ENCODE measurements at places on chromosomes 16 and 17.

DNA sequence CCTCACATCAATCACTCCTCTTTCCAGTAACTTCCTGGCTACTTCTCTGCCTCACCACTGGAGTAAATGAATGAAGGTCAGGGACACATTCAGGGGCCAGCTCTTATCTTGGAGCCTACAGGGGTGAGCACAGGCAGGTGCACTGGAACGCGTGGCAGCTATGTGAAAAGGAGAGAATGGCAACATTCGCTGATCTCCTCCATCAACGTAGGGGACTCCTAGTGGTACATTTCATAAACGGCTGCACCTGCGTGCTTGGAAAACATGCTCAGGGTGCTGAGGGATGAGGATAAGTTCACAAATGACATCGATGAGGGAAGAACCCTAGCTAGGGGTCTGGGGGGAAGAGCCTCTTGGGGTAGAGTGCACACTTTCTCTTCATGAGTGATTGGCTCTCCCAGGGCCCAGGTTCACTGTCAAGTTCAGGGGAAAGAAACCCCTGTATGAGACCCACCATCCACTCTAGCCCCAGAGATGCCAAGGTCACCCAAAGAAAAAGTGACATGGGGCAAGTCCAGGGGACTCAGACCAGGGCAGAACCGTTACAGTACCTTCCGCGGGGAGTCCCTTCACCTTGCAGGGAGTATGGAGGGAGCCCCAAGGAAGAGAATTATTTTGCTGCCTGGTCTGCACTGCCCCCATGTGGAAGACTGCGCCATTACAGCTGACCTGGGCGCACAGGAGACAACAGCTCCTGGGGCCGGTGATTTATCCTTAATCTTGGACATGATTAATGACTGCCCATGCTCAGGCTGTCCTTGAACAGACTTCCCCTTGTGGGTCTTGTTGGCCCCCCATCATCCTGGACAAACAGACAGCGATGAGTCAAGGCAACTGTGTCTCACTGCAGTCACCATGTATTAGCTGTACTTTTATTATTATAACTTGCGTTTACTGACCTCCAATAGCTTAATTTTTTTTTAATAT, 30.1 kb downstream of the VAC14 start:
- DNase-seq = peak; percentile 24

DNA sequence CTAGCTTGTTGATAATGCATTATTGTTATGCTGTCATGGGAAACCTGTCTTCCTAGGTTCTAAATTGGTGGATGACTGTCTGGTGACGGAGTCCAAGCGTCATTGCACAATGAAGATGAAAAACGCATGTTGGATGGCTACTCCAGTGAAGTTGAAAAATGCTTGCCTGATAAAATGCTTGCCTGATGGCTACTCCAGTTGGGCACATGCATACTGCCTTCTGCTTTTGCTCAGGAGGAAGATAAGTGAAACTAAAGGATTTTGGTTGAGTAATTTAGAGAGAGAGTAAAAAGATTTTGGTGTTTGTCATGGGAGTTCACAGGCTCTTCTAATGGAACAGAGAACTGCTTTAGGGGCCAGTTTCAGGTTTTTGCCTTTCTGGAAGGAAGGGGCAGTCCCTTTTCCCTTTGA, 118.6 kb downstream of the PRKCA start:
- no peak for DNase-seq

DNA sequence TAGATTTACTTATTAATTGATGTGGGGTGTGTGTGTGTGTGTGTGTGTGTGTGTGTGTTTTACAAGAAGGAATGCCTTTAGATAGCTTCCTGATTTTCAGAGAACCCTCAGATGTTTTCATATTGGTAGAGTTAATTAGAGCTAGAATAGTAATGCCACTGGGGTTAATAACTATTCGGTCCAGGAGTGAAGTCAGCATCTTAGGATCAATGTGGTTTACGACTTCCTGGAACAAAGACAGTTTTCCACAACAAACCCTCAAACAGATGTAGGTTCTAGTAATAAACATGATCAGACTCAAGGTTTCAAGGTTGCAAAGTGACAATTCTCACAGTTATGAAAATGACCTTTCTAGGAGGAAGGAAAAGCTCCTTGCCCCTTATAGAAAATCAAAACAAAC, 12.2 kb upstream of the SLC52A1 start:
- DNase-seq = no peak

GRCh38 chr17:28547623-28548416, 4.6 kb downstream of the UNC119 start:
- no peak for DNase-seq

DNA sequence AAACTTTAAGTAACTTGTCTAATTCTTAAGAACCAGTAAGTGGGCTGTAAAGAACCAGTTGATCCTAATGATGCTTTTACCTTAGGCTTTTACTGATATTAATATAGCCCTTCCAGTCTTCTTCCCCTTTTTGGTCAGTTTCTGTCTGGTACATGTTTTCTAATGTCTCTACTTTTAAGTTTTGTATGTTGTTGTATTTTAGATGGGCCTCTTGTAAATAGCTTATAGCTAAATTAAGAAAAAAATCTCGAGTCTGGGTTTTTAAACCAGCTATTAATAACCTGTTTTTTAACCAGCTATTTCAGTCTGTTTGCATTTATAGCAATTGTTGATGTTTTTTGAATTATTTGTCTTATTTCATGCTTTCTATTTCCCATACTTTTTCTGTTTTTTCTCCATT, 79.0 kb downstream of the PITPNC1 start:
- no peak for DNase-seq

DNA sequence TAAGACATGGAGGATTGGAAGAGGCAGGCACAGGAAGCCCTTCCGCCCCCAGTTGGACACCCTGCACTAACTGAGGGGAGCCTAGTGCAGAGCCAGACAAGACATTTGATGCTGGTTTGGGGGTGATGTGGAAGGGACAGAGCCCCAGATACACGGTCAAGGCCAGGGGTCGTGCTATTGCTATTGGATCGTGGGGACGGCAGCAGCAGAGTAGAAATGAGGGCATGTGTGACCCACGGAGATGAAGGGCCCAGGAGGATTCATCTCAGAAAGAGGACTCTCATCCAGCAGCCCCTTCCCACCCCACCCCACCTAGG, 2.0 kb upstream of the VAMP2 start:
- no peak for DNase-seq

DNA sequence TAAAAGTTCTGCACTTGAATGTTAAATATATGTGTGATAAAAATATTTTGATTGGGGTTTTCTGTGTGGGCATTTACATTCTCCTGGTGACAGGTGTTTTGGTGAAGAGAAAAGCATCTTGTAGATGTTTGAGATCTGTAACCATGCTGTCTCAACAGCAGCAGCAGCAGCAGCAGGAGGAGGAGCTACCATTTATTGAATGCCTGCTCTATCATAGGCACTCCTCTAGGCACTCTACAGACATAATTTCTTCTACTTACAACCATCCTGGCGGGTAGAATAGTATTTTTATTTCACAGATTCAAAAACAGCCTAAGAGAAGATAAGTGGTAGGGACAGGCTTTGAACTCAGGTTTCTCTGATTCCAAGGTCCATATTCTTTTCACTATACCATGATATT, 159.7 kb upstream of the TBX2 start:
- no peak for DNase-seq

DNA sequence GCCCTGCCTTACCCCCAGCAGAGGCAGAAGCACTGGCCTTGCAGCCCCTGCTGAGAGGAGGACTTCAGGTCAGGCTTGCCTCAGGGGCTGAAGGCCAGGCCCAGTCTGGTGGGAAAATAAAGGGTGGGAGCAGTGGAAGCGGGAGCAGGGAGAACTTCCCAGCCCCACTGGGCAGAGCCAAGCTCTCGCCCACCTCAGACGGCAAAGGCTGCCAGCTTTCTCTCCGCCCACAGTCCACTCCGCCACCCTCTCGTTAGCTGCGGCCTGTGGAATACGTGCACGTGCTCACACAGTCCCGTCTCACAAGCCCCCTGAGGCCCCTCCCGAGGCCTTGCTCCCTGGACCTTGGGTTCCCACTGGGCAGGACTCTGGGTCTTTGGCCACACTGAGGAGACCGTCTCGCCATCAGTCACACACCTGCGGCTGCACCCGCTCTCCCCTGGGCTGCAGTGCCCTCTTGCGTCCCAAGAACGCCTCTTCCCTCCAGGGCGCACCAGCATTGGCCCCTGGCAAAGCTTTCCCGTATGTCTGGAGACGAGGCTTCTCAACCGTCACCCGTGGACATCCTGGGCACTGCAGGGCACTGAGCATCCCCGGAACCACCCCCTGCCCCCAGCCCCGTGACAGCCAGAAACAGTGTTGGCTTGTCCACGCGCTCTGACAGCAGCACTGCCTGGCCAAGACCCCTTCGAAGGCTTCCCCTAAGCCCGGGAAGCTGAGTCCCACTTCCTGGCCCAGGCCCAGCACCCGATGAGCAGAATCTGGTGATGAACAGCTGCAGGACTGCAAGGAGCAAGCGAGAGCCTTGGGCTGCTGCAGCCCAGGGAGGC, 8.3 kb downstream of the MRPL28 start:
- DNase-seq = peak; percentile 14

DNA sequence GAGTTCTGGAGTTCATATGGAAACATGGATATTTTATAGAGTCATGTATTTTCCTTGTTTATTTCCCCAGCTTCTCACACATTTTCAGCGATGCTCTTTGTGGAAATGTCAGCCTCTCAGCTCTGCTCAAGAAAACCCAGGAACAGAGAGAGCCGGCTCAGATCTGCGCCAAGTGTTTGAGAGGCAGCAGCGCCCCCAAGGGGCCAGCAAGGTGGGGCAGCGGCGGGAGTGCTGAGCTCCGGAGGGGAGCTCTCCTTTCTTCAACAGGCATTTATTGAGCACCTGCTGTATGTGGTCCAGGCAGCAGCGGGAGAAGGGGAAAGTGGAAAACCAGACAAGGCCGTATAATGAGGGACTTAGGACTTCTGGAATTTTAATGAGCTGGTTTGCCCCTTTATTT, 421.1 kb upstream of the C16orf82 start:
- no peak for DNase-seq

DNA sequence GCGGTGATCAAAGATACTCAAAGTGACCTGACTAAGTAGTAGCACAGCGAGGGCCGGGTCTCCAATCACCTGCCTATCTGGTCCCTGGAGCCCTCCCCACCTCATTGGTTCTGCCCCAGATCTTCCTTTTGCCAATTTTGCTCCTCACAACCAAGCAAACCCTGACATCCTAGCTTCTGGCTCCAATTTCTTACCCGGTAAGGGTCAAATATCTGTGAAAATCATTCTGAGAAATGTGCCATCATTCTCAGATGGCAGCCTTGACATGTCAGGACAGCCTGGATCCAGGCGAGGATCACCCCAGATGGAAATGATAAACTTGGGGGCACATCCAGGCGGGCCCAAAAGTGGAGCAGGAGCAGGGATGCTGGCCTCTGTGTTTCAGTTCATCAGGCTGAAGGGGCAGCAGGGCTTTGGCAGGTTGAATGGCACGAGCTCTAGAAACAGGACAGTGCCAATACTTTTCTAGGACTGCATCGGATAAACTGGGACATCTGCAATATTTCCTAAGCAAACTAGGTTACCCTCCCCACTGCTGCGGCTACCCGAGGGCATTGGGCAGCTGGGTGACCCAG, 83.9 kb downstream of the SHISA6 start:
- no peak for DNase-seq

DNA sequence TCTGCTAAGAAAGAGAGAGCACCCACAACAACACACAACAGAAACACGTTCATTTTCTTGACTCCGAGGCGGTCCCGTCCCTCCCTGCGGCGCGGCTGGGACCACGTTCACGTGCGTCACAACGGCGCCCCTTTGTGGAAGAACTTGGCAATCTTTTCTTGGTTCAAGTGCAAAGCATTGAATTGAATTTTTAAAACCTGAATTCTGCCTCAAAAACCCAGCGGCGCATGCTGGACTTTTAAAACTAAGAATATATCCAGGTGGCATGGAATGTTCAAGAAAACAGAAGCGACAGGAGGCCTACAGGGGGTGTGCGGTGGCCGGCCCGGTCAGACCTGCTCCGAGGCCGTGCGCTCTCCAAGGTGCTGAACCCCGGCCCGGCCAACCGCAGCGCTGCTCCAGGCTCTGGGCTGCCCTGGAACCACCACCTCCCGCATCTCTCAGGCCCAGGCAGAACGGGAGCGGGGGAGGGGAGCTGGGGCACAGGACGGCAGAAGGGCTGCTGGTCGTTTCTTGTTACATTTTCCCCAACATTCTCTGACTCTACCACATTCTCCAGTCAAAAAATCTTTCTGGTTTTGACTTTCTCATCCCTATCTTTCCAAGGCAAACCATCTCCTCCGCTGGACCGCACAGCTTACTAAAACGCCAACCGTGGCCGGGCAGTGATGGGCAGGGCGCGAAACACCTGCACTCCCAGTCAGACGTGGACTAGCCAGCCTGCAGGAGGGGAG, 3.4 kb upstream of the HEXD start:
- DNase-seq = no peak

DNA sequence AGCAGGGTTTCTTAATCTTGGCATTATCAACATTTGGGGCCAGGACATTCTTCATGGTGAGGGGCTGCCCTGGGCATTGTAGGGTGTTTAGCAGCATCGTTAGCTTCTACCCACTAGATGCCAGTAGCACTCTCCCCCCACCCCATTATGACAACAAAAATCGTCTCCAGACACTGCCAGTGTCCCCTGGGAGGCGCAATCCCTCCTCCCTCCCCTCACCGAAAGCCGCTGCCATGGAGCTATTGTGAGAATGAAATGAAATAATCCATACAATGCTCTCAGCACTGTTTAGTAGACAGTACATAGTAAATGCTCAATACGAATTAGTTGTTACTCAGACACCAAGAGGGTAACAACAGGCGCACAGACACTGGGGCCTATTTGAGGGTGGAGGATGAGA, 502.9 kb downstream of the NPIPA7 start:
- no peak for DNase-seq

DNA sequence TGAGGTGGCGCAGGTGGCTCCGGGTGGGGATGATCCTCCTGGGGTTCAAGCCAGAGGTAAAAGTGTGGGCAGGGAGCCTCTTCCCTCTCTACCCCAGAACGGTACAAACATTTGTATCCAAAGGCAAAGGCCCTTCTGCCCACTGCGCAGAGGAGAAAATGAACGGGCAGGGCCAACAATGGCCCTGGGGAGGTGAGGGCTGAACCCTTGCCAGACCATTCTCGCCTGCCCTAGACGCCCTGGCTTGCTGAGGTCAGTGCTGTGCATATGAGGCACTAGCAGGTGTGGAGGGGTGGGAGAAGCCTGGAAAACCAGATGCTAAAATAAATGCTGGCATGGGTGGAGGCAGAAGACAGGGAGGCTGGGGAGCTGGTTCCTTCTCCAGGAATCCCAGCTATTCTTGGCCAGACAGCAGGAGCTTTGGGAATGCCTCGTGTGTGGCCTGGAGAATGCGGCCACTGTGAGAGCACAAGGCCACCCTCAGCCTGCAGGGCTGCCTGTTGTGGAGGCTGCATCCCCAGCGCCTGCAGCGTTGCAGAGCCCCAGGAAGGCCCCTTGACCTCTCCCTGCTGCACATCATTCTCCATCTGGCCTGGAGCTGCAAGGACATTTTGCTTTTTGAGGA, 4.5 kb downstream of the C17orf50 start:
- DNase-seq = no peak

- no peak for DNase-seq
Measured at GRCh38 chr17:38598536-38598935, 7.2 kb downstream of the SRCIN1 start.
